SIG-M5 (cell line): ENCODE measurements at places on chromosomes 11 and 22.

DNA sequence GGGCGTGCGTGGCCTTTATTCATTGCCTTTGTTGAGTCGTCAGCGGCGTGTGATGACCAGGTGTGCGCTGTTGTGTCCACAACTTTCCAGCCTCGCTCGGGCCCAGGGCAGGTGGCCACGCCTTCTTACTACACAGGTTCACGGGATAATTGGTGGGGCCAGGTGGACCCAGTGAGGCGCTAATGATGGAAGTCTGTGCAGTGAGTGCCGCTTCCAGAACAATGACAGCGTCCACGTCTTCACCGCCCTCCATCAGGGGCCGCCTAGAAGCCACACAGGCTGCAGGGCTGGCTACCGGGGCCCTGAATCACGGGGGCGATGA lies 1197.3 kb downstream of the BRD1 start:
- no peak for DNase-seq

GRCh38 chr11:102783016-102783415 lies 2.6 kb upstream of the MMP10 start:
- no peak for DNase-seq

DNA sequence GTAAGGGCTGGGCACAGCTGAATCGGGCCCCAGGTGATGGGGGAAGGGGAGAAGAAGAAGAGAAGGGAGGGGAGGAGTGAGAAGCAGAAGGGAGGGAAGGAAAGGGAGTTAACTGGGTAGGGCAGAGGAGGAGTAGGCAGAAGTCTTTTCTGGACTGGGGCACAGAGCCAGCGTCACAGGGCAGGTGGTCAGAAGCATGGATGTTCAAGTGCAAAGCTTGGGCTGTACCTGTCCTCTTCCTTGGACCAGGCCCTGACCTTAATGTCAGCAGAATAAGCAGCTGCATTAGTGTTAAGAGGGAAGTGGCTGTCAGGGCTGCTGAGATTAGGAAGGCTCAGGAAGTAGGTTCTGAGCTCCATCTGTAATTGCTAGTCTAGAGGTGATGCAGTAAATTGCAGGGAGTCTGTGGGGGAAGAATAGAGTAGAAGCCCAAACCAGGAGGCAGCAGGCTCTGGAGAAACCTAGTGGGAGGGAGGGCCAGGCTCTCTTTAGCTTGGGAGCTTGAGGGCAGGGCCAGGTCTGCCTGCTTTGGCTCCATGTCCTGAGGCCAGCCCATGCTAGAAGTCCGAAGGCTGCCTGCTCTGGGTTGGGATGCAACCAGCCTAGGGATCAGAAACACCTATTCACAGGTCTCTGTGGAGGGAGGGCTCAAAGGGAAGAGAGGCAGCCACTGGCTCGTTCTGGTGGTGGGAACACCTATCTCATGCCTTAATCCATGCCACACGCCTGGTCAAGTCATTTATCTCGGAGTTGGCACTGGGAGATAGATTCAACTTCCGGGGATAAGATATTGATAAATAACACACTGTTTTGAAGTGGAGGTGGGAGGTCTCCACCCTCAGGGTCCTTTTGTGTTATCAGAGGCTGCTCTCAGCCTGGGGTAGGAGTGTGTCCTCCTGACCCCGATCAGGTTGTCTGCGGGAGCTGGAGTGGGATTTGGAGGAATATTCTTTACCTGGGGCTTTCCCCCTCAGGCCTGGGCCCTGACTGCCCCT lies 1.7 kb upstream of the UCP3 start:
- DNase-seq: no peak

- DNase-seq: no peak
Measured at GRCh38 chr11:35549787-35550186, 24.4 kb upstream of the PAMR1 start.

DNA sequence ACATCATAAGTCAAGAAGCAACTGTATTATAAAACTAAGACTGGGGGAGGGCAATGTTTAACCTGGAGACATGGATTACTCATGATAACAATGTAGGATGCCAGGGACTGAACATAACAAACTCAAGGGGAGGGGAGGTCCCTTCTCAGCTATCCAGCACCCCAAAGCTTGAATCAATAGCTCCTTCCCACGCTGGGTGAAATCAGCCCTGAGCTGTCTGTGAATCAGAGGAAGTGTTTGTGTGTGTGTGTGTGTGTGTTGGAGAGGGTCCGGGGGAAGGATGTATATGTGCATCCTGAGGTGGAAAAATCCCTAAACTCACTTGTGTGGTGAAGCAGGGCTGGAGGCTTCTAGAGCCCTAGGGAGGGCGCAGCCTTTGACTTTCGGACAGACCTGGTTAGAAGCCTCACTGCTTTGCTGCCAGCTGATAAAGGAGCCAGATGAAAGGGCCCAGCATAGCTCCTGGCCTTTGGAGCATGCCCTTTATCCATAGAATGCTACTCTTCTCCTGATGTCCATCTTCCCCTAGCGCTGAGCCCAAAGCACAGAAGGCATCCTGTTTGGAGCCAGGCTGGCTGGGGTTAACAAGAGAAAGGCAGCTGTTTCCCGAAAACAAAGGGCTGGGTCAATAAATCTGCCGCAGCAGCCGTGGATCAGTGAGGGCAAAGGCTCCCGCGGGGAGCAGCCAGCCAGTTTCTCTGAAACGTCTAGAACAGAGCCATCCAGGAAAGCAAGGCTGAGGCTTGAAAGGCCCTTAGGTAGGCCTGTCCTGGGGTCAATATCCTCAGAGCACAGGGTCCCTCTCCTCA lies 35.8 kb downstream of the TNKS1BP1 start:
- no peak for DNase-seq

- DNase-seq: no peak
Measured at GRCh38 chr11:12222055-12222792, 111.8 kb downstream of the MICAL2 start.

- DNase-seq: no peak
Measured at GRCh38 chr22:20141186-20142077, 9.4 kb downstream of the CCDC188 start.

DNA sequence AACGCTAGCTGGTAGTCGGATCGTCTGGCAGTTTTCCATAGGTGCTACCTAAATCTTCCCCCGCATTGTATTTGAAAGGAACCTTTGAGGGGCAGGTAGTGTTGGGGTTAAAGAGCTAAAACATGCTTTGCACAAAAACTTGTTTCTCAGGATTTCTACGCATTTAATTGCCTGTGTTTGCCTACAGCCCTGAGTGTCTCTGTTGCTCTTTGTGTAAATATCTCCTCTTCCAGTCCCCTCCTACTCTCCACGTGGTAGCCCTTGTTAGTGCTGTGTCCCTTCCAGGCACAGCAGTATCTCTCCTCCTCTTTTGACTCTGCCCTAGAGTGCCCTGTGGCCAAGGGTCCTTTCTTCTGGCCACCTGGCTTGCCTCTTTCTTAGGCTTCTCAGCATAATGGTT lies 81.7 kb downstream of the BARX2 start:
- DNase-seq: no peak

- no peak for DNase-seq
Measured at GRCh38 chr11:36492724-36493304, 17.3 kb downstream of the TRAF6 start.
